ENCODE measurements at places on chromosomes 13 and 19. TPM values are rescaled to one million over a fixed set of nuclear protein-coding genes. Genes with fewer than 3 reads are reported as not detected.

GRCh38 chr19:14363183-14364097 lies 17.8 kb upstream of the ADGRE5 start:
- peak; percentile 71 for DNase-seq

- no peak for DNase-seq
Measured at GRCh38 chr19:34838248-34838647, 65.2 kb upstream of the ZNF599 start.

- DNase-seq: no peak
Measured at GRCh38 chr13:72379581-72379980, 347.8 kb downstream of the MZT1 start.

GRCh38 chr19:14381689-14382474 lies 638 bp downstream of the ADGRE5 start:
- peak; percentile 77 for DNase-seq

- no peak for DNase-seq
Measured at GRCh38 chr19:37306383-37306963, 64.4 kb upstream of the ZNF527 start.

Gene MAMSTR
- total RNA-seq: 1.5 TPM

Gene PRR12
- 49.7 TPM for total RNA-seq

Gene SPIB
- total RNA-seq: not detected
